ENCODE measurements at places on chromosomes 4 and X. TPM values are rescaled to one million over a fixed set of nuclear protein-coding genes. Genes with fewer than 3 reads are reported as not detected.

SAGE1 gene
- total RNA-seq = not detected

- H3K27me3 ChIP-seq = no peaks in the 10 kb centered on the region
- H3K4me1 ChIP-seq = peaks cover 15% of the 10 kb centered on the region
- no peak overlapping the region for H3K27ac ChIP-seq
- no peak for DNase-seq
These were observed 49.7 kb downstream of the TMPRSS11F start for GRCh38 chr4:68079928-68080327.

GRCh38 chr4:34644579-34645115, 1599.7 kb downstream of the ARAP2 start:
- no peaks in the 10 kb centered on the region for H3K4me1 ChIP-seq
- H3K27ac ChIP-seq = no peak overlapping the region
- no peak for DNase-seq
- H3K27me3 ChIP-seq = no peaks in the 10 kb centered on the region
- H3K36me3 ChIP-seq = no peaks in the 10 kb centered on the region

GRCh38 chr4:78722320-78722719, 53.8 kb upstream of the BMP2K start:
- DNase-seq = no peak
- H3K4me3 ChIP-seq = no peak overlapping the region
- H3K4me1 ChIP-seq = peaks cover 49% of the 10 kb centered on the region
- H3K27ac ChIP-seq = no peak overlapping the region
- peaks cover 22% of the 10 kb centered on the region for H3K36me3 ChIP-seq

DNA sequence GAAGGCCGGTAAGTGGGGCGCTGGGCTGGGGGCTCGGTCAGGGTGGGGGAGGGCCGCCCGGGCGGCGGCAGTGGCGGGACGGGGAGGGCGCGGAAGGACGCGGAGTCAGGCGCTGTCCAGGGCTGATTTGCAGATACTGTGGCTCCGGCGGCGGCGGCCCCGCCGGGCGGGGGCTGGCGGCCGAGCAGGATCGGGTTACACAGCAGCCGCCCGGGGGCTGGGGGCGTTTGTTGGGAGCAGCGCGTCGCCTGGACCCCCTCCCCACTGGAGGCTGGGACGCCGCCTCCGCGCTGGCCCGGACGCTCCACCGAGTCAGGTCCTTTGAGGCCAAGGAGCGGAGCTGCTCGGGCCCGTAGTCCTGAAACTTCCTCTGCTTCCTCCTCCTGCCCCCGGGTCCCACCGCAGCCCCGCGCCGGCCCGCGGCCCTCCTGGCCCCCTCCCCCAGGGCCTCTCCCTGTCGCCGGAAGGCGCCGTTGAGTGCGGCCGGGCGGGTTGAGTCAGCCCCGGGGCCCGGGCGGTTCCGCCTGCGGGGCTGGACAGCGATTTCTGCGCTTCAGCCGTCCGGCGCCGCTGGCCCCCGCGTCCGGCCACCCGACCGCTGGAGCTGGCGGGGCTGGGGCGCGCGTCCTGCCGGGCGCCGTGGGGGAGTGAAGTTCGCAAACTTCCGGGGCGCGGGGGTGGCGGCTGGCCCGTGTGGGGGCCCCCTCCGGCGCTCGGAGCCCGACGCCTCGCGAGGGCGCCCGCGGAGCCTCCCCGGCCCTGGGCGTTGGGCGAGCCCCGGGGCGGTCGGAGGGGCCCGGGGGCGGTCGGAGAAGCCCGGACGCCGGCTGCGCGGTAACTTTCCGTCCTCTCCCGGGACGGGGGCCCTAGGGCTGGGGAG, 746 bp downstream of the REST start:
- H3K4me1 ChIP-seq = peaks cover 49% of the 10 kb centered on the region
- peak overlapping the region; percentile 90 for H3K27ac ChIP-seq
- H3K4me3 ChIP-seq = peak overlapping the region; percentile 89
- H3K27me3 ChIP-seq = peaks cover 27% of the 10 kb centered on the region
- H3K36me3 ChIP-seq = peaks cover 15% of the 10 kb centered on the region

GRCh38 chrX:42119076-42119475, 195.7 kb upstream of the CASK start:
- DNase-seq = no peak
- no peak overlapping the region for H3K27ac ChIP-seq
- H3K36me3 ChIP-seq = peaks cover 4% of the 10 kb centered on the region
- no peaks in the 10 kb centered on the region for H3K27me3 ChIP-seq
- H3K4me3 ChIP-seq = no peak overlapping the region
